Activated gamma-delta T cell treated with anti-CD3 and anti-CD28 coated beads, Interleukin-2, amount 50 U/mL, for 16 hours (primary cell): ENCODE measurements at places on chromosomes 4 and X.

DNA sequence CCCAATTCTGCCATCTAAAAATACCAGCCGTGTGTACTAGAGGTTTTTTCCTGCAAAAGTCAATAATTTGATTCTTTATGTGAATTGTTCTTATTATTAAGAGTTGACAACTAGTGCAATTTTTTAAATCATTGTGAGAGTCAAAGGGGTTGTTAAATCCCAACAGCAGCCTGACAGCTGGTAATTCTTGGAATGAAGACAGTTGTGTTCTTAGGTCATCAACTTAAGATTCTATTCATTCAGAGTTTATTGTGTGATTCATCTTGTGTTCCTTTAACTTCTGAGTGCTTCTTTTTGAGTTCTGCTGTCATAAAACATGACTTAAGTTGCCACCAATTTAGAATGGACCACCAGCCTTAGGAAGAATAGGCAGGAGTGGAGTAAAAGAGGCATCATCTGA, 329.0 kb downstream of the NAF1 start:
- no peak for DNase-seq

- no peak for DNase-seq
Measured at GRCh38 chr4:184281231-184282139, 63.8 kb upstream of the ENPP6 start.

DNA sequence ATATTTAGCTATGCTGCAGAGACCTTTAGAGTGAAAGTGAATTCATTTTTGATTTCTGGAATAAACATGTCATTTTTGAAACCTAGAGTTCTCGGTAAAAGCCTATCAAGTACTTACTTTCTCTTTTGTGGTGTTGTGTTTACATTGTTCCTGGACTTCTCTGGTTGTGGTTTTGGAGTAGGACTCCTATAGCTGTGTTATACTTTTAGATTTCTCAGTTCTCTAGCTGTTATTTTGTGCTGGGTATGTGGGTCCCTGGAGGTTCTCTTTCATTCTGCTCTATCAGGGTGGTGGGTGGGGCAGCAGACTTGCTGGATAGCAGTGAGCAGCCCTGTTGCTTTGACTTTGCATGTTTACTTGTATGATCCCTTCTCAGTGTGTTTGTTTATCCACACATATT, 25.6 kb upstream of the MSMO1 start:
- no peak for DNase-seq

GRCh38 chr4:113560579-113560978, 201.0 kb downstream of the CAMK2D start:
- no peak for DNase-seq

- no peak for DNase-seq
Measured at GRCh38 chr4:8699479-8700145, 107.0 kb downstream of the CPZ start.

DNA sequence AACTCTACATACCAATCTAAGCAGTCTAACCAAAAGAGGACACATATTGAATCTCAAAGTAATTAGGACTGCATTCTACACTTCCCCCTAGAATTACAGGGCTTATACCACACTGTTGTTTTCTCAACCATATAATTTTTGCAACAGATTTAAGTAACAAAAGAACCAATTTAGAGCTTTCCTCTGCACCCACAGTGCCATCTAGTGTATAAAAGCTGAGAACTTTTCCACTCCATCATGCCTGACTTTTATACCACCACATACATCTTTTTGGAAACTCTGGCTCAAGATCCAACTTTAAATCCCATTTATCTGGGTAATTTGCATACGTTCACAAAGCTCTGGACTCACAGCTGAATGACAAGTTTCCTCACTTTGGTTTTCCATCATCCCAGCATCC, 99.5 kb downstream of the EFHC2 start:
- no peak for DNase-seq

DNA sequence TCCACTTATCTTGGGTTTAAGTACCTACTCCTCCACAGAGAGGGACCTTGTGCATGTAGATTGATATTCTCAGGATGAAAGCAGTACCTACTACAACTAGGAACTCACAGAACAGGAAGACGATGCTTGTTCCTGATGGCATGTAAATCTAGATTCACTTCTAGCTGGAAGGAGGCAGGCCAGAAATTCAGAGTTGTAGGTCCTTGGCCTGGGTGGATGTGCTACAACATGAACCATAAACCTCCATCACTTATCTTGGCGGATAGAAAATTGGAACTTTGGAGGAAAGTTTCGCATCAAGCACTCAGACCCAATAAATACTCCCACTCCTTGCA, 9.3 kb upstream of the SMIM20 start:
- DNase-seq: no peak

DNA sequence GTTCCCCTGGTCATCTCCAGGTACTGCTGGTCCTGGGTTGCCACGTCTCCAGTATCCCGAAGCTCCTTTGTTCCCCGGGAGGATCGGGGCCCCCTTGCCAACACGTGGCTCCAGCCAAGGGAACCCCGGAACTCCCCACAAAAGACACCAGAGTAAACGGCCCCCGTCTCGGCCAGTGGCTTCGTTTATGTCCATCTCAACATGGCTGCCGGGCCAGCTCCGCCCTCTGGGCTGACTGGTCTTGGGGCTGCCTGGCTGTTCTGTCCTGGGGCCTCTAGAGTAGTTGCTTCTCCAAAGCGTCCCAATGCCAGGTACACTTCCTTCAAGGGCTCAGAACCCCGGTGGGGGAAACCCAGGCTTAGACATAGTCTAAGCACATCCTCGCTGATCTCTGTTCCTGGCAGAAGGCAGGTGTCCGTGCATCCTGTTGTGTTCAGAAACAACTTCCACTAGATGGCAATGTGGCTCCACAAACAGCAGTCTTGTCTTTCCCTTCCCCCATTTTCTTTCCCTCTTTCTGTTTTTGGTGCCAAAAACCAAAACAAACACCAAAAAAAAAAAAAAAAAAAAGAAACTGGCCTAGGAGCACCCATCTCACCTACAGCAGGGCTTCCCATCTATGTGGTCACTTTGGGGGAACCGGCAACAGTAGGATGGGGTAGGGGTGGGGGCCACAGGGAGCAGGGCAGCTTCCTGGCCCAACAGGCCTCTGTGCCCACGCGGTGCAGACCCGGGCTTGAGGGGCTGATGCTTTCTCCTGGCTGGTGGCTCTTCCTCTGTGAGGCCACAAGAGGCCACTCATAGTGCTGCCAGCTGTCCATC, 35.3 kb downstream of the NBDY start:
- peak; percentile 69 for DNase-seq

- DNase-seq: no peak
Measured at GRCh38 chrX:101507986-101508385, 22.7 kb downstream of the ARMCX4 start.

- DNase-seq: no peak
Measured at GRCh38 chr4:152380185-152380584, 155.7 kb downstream of the FBXW7 start.

DNA sequence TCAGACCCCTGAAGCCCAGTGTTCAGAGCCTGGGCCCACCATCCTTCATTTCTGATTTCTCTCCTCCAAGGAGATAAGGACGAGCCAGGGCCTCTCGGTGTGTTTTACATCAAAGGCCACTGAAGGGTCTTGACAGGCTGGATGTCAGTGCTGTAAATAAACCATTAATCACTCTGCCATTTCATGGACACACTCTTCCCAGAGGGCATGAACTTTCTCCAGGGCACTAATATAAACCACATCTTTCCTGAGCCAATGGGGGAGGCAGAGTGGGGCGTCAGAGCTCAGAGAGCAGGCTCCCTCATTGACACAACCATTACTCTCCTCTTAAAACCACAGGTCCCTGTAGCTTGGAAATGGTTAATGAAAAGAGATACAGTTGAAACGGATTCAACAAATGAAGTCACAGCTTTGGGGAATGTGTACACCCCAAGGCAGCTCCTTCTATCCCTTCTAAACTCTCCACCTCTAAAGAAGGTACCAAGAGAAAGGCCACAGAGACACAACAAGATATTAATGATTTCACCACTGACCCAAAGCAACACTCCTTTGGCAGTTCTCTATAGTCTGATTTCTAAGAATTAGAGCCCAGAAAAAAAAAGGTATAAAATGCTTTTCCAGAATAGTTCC, 200.6 kb downstream of the CHIC2 start:
- DNase-seq: no peak

- no peak for DNase-seq
Measured at GRCh38 chr4:84497504-84498202, 1.4 kb downstream of the NKX6-1 start.

GRCh38 chr4:84968925-84969324, 2.4 kb upstream of the WDFY3 start:
- no peak for DNase-seq

GRCh38 chr4:126560794-126561193, 1072.0 kb upstream of the INTU start:
- no peak for DNase-seq

GRCh38 chrX:74449322-74449936, 28.1 kb downstream of the SLC16A2 start:
- DNase-seq: peak; percentile 3

DNA sequence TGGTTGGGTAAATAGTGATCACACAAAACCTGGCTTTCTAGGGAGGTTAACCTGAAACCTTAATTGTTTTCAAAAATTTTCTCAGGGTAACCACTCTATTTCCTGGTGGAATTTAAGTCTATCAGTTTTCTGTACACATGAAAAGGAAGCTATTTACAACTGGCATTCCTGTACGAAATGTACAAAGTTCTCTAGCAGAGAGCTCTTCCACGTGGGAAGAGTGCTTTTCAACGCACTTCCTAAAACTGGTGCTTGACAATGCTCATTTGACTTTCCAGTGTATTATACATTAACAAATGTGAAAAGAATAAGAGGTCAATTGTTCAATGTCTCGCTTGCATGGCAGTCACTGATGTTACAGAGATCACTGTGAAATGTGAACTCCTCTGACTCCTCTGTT, 2.8 kb upstream of the SOD3 start:
- DNase-seq: no peak

- no peak for DNase-seq
Measured at GRCh38 chr4:181323061-181323460, 920.1 kb upstream of the TENM3 start.

GRCh38 chr4:112361181-112361791, 64.1 kb downstream of the ALPK1 start:
- no peak for DNase-seq

DNA sequence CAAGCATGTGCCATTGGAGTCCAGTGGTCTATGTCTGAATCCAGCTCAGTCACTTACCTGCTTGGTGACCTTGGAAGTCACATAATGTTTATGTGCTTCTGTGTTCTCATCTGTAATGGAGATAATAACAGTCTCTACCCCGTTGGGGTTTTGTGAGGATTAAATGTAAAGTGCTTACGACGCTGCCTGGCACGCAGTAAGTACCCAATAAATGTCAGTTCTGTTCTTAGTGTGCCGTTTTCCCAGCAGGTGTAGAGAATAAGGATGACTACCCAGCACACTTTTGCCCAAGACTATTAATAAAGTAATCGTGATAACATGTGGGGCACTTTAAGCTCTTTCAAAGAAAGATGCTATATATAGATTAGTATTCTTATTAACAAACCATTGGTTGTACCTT, 56.7 kb downstream of the MTM1 start:
- no peak for DNase-seq

- no peak for DNase-seq
Measured at GRCh38 chr4:137735561-137736104, 203.3 kb upstream of the PCDH18 start.

- DNase-seq: no peak
Measured at GRCh38 chr4:1775731-1776500, 17.2 kb upstream of the FGFR3 start.

DNA sequence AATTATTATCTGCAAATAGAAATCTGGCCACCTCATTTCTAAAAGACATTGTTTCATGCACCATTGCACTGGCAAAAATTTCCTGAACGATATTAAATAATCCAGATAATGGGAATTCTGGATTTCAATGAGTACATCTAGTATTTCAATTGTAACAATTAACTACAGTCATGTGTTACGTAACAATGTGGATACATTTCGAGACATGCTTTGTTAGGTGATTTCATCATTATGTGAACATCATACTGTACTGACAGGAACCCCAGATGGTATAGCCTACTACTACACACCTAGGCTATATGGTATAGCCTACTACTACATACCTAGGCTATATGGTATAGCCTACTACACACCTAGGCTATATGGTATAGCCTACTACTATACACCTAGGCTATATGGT, 14.8 kb downstream of the LAMTOR3 start:
- no peak for DNase-seq

GRCh38 chr4:182023469-182023868, 219.7 kb upstream of the TENM3 start:
- DNase-seq: no peak

DNA sequence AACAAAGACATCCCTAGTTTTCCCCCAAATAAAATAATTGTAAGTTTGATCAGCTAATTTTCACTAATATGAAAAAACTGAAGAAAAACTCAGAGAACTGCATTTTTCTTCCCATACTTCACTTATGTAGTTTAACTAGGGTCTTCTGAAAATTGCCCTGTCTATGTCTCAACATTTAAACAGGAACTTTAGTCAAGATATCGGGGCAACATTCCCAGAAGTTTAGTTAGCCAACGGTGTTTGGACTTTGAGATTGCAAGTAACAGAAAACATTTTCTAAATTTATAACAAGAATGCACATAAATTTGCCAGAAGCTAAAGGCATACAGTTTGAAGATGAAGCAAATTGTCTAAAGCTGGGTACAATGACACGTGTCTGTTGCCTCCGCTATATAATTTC, 201.1 kb downstream of the ARAP2 start:
- no peak for DNase-seq

DNA sequence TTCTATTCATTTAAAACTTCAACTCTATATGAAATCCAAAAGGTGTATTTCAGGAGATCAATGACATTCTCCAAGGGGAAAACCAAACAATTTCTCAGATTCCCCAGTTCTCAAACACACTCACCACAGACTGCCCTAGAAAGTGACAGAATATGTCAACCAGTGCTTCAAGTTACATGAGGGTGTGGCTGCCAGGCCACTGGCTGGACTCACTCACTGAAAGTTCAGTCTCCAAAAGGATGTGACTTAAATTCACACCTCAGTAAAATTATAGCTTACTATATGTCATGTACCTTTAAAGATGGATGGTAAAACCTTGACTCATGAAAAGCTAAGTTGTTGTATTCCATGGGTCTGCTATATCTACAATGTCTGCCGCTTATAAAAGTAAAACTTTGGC, 7.3 kb downstream of the INPP4B start:
- DNase-seq: no peak

DNA sequence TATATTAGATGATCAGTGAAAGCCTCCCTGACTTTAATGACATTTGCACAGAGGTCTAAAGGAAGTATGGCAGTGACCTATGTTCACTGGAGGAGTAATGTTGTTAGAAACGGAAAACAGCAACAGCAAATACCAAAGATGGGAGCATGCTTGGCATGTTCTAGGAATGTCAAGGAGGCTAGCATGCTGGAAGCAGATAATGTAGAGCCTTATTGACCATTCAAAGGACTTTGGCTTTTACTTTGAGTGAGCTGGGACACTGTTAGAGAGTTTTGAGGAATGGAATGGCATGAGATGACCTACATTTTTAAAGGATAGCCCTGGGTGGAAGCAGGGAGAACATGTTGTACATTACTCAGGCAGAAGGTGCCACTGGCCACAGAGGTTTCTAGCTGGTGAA, 6.0 kb downstream of the RPA4 start:
- no peak for DNase-seq

- no peak for DNase-seq
Measured at GRCh38 chr4:87531621-87532020, 2.4 kb upstream of the SPARCL1 start.
